Ascending aorta (tissue), 2 donors: ENCODE measurements at places on chromosomes 4 and X.

GRCh38 chr4:68732653-68733466, 62.4 kb upstream of the UGT2B15 start:
- DNase-seq: no peak

DNA sequence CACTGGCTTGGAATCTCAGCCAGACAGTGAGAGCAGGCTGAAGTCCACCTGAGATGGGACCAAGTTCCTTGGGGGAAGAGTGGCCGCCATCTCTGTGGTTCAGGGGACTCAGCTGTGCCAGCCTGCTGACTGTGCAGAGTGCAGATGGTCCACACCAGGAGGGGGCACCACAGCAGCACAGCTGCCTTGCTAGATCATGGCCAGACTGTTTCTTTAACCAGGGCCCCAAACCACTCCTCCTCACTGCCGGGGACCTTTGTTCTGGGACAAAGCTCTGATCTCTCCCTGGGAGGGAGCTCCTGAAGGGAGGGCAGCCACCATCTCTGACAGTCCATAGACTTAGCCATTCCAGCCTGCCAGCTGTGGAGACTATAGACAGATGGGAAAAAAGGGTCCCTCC, 2189.6 kb downstream of the PCDH7 start:
- no peak for DNase-seq

- no peak for DNase-seq
Measured at GRCh38 chr4:181968371-181968770, 274.8 kb upstream of the TENM3 start.

GRCh38 chr4:89142691-89143669, 31.6 kb downstream of the TIGD2 start:
- no peak for DNase-seq

DNA sequence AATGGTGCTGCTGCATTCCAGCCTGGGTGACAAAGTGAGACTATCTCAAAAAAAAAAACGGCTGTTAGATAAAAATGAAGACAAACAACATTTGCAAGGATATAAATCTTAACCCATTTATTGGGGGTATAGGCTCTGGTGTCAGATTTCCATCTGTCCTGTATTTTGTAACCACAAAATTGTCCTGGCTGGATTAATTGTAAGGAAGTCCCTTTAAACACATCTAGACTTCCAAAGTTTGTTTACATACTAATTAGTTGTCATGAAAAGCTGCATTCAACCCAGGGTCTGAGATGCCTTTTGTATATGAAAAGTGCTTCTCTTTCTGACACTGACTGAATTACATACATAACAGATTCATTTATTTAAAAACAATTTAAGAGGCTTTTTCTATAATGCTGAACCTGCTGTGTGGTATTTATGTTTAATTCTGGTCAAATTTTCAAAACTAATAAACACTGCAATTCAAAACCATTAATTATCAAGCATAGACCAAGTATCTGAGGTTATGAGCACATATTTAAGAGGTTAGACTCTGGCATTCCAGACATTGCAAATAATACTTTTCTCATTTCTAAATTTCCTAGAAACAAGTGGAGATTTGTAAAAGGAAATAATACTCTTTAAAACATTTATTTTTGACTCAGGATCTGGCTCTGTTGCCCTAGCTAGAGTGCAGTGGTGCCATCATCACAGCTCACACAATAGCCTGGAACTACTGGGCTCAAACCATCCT, 17.5 kb upstream of the UGDH start:
- no peak for DNase-seq

- no peak for DNase-seq
Measured at GRCh38 chrX:41293269-41293668, 40.7 kb upstream of the DDX3X start.

GRCh38 chrX:136856050-136856449, 24.5 kb downstream of the RBMX start:
- DNase-seq: no peak

- no peak for DNase-seq
Measured at GRCh38 chrX:151476604-151477303, 79.7 kb downstream of the VMA21 start.

- DNase-seq: no peak
Measured at GRCh38 chr4:4651811-4652755, 110.2 kb upstream of the STX18 start.

- no peak for DNase-seq
Measured at GRCh38 chr4:1601852-1602654, 82.1 kb downstream of the FAM53A start.
